ENCODE measurements at places on chromosomes 2 and 18.

GRCh38 chr2:53949457-53949856 lies 21.3 kb downstream of the PSME4 start:
- no peak for DNase-seq

GRCh38 chr18:61860302-61860701 lies 32.5 kb downstream of the RNF152 start:
- no peak for DNase-seq

DNA sequence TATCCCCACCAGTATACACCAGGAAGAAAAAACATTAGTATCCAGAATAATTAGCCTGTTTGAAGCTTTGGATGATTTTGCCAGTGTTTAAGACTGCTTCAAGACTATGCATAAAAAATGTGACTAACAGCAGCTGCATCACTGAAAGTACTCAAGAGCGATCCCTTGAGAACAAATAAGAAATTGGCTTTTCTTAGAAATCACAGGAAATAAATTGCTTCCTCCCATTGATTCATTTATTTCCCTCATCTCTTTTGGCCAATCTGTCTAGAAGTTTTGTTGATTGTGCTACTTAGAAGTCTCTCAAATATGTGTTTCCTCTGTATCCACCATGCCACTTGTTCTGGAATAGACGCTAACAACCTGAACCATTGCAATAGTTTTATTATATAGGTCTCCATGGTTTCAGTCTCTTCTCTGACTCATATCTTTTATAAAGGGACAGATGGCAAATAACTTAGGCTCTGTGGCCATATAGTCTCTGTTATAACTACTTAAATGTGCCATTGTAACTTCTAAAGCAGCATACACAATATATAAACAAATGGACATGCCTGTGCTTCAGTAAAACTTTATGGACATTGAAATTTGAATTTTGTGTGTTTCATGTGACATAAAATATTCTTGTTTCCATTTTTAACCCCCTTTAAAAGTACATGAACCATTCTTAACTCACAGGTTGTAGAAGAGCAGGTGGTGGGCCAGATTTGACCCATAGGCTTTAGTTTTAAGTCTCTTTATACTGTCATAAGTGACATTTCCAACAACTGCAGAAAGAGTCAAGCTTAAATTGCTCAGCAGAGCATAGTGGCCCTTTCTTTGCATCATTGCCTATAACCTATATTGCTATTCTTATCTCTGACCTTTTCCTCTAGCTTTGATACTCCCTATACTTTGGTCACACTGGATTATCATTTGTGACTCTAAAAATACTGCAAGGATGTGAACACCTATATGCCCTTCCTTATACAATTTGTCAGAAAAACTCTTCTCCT lies 123.9 kb downstream of the MC4R start:
- no peak for DNase-seq

GRCh38 chr2:45152691-45153090 lies 143.4 kb upstream of the SIX2 start:
- DNase-seq: no peak

GRCh38 chr2:236180831-236181453 lies 12.8 kb upstream of the GBX2 start:
- peak; percentile 41 for DNase-seq

DNA sequence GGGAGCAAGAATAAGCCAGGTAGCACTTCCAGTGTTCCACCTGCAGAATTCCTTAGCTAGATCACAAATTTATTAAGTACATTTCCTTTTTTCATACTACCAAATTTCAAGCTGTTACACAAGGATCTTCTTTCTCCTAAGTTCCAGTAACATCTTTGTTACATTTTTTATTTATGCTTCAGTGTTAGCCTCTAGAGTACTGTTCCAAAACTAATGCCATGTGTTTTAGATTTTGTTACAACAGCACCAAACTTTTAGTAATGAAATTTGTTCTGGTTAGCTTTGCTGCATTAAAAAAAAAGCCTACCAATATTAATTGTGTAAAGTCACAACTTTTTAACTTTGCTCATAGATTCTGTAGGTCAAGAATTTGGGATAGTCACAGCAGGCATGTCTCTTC lies 161.1 kb downstream of the CAMKMT start:
- DNase-seq: no peak

DNA sequence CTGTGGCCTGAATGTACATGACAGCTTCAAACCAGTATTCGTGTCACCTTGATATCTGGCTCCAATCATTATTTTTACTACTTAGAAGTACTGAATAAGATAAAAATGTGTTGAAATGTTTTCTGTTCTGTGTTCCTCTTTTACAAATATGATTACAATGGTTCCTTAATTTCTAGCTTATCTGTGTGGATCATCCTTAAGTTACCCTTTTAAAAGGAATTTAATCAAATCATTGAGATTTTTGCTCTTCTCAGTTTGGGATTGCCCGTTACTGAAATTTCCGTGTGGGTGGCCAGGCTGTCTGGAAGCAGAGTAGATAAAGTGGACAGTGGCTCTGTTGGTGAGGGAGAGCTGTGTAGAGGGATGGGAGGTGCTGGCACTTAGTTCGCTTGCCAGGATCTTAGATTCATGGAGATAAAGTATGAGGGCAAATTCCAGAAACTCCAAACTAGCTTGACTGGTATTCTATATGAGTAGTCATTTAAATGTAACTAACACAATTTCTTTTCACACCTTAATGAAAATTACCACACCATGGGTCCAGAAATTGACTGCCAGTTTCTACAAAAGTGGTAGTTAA lies 27.4 kb upstream of the SAG start:
- no peak for DNase-seq

DNA sequence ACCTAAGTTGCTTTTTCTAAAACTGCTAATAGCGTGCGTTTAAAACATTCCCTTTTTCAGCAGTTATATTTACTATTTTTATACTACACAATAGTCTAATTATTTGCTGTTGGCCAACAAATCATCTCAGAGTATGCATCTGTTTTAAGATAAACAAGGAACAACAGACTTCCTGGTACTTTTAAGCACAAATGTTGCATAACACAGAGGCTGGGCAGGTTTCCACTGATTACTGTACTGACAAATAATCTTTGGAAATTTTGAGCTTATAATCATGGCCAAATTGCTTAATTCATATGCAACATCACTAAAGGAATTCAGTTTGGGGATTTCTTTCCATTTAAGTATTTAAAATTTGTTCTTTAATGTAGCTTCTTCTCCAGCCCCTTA lies 737.4 kb upstream of the SALL3 start:
- no peak for DNase-seq

- no peak for DNase-seq
These were observed 60.7 kb downstream of the CCDC85A start for GRCh38 chr2:56244506-56244905.

GRCh38 chr18:29181151-29181901 lies 1004.4 kb upstream of the CDH2 start:
- DNase-seq: peak; percentile 97

- DNase-seq: no peak
These were observed 28.2 kb upstream of the DNMT3A start for GRCh38 chr2:25369876-25370275.

DNA sequence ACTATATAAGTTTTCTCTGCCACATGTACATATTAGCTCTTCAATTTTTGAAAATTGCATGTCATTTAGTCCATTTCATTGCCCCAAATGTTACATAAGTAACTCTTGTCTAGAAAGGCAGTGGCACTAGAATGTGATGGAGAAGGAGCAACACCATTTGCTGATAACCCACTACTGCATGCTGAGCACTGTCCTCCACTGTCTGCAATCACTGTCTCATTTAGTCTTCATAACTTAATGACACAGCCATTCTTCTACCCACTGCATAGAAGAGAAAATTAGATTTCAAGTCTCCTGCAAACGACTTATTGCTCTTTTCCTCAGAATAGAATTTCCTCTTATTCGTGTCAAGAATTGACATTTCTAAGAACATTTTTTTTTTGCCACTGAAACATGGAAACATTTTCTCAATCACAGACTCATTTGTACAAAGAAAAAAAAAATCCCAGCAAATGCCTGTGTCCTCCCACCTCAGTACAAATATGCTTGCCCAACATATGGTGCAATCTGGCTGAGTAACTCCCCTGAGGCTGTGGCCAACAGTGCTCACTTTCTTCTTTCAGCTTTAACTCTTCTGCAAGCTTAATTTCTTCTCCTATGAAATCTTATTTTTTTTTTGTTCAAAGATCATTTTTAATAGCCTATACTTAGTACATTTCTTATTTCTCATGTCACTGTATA lies 768.6 kb upstream of the HS6ST1 start:
- no peak for DNase-seq

- no peak for DNase-seq
These were observed 895.1 kb upstream of the CELF4 start for GRCh38 chr18:38460657-38461056.

GRCh38 chr2:232483923-232484627 lies 3.6 kb downstream of the ECEL1 start:
- DNase-seq: no peak

DNA sequence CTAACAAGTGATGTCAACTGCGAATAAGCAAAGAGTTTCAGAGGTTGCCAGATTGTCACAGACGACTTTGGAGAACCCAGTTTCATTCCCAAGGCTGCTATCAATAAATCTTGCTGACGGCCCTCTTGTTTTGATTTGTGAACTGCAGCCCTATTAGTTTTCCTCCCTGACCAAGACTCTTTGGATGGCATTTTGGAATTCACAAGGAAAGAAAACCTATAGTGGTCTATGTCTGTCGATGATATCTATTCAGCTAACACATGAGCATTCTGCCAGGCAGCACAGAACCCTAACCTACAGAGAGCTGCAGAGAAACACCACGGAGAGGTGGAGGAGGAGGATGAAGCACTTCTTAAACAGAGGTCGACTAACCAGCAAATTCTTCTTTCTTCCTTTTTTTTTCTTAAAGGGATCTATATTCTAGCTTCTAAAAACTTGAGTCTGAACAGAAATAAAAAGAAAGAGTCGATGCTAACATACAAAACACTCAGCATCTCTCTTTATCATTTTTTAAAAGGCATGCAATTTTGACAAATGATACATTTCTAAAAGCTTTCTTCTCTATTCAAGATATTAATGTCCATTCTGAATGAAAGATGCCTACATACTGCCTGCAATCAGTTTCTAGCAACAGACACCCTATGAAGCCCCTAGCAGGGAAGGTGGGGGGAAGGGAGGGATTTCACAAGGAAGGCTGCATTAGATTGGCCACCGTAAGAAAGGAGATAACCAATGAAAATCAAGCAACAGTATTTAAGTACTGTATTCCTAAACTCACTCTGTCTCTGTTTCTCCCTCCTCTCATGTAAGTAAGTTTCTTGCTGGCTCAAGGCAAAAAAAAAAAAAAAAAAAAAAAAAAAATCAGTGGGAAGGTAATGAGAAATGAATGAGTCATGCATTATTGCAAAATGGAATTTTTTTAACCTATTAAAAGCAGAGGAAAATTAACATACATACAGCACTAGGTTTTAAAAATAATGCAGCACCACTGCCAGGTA lies 83.0 kb upstream of the CHRNA1 start:
- DNase-seq: peak; percentile 96

GRCh38 chr2:26922405-26923188 lies 47.8 kb upstream of the MAPRE3 start:
- DNase-seq: peak; percentile 22

- DNase-seq: peak; percentile 44
These were observed 292.0 kb downstream of the PRKCE start for GRCh38 chr2:45943219-45944044.

GRCh38 chr2:16182841-16183240 lies 242.5 kb downstream of the MYCN start:
- no peak for DNase-seq

- DNase-seq: no peak
These were observed 45.0 kb downstream of the SLC4A3 start for GRCh38 chr2:219672406-219672805.

DNA sequence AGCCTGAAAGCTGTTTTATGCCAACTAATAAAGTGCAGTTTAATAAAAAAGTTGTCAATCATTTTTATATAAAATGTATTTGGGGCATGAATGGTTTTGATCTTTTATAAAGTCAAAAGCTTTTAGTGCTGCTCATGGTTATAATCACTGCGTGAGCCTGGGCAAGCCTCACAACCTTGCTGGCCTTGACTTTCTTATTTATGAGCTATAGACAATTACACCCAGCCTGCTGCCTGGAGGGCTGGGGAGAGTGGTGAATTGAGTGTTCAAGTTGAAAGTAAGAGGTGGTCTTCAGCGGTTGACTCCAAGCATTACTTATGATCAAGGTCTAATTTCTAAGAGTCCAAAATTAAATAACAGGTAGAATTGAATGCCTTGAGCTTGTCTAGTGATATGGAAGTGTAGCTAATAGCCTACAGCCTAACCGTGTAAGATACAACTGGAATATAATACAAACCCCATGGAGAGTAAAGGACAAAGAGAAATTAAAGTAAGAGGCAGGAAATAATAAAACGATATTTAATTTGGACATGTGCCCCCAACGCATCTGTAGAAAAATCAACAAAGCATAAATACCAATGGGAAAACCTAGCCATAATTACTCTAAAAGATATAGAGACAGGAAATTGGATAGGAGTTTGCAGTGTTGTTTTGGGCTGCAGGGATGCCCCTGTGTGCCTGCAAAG lies 106.0 kb upstream of the CYP1B1 start:
- no peak for DNase-seq

DNA sequence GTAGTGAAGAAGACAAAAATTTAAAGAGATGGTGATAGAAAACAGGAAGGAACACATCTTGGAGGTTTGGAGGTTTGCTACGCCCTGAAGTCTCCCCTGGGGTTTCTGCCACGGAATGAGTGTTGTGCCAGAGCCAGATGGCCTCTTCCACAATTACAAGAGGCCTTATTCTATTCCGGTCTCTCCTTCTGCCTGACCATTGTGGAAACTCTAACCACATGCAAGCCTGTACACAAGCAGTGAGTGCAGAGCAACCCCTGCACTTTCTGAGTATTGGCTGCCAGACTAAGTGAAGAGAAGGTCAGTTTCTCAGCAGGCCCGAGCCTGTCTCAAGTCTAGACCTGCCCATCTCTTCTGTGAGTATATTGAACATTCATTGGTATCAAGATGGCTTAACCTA lies 22.7 kb upstream of the MYO1B start:
- DNase-seq: no peak

- peak; percentile 10 for DNase-seq
These were observed 603.7 kb upstream of the ZEB2 start for GRCh38 chr2:145123606-145124005.

GRCh38 chr2:239245872-239246721 lies 154.7 kb downstream of the HDAC4 start:
- DNase-seq: peak; percentile 19

GRCh38 chr2:86331384-86331783 lies 6.0 kb downstream of the REEP1 start:
- no peak for DNase-seq

- DNase-seq: peak; percentile 74
These were observed 8.6 kb upstream of the RPL37A start for GRCh38 chr2:216490061-216490460.

DNA sequence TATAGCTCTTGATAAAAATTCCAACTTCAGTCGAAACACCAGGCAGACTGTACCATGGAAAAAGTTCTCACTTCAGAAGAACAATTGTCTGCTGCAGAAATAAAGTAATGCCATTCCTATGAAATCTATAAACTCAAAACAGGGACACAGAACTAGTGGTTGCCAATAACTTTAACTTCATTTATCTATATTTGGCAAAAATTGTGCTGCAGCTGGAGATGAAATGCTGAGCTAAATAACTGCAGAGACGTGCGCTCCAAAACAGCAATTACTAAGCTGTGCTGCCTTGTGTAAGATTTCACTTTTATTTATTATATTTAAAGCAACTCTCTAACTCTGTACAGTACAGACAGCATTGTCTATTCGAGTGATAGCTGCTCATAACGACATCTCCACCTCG lies 540.1 kb upstream of the ID2 start:
- DNase-seq: no peak

All from astrocyte (in vitro differentiated cells and primary cell).